ENCODE measurements at places on chromosomes 6 and 20.
A peak's percentile ranks its signal among the peaks of the same experiment; 100 is the strongest.

- H3K36me3 ChIP-seq = no peaks in the 10 kb centered on the region
- no peak for DNase-seq
- no peak overlapping the region for H3K4me3 ChIP-seq
- peaks cover 18% of the 10 kb centered on the region for H3K4me1 ChIP-seq
- H3K27me3 ChIP-seq = no peaks in the 10 kb centered on the region
Observed at GRCh38 chr6:14673201-14673600, 555.6 kb downstream of the CD83 start.

- H3K4me1 ChIP-seq = no peaks in the 10 kb centered on the region
- H3K27me3 ChIP-seq = no peaks in the 10 kb centered on the region
- H3K36me3 ChIP-seq = no peaks in the 10 kb centered on the region
- H3K4me3 ChIP-seq = no peak overlapping the region
- DNase-seq = no peak
Observed at GRCh38 chr6:11290027-11290426, 57.6 kb upstream of the NEDD9 start.

DNA sequence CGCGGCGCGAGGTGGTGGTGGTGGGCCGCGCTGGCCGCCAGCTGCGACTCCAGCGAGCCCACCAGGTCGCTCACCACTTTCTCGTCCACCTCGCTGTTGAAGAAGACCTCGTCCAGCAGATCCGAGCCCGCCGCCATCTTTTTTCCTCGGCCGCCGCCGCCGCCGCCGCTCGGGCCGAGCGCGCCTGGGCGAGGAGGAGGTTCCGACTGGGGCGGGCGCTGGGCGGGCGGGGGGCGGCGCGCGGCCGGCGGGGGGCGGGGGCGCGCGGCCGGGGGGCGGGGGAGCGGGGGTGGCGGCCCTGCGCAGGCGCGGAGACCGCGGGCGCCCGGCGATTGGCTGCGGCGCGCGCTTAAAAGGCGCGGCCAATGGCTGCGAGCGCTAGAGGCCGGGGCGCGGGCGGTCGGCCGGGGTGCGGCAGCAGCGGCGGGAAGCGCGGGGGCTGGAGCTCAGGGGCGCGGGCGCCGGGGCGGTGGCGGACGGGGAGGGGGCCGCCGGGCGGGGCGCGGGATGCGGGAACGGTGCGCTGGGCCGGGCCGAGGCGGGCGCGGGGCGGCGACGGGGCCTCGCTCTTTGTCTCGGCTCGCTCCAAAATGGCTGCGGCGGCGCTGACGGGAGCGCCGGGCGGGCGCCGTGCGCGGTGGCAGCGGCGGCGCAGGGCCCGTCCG, at the start of gene TAF4:
Gene TAF4, minus strand, starts transcription at position 208 of the 665 bp plus-strand sequence. Its CDS starts 71 bp downstream, at position 137.
- no peaks in the 10 kb centered on the region for H3K27me3 ChIP-seq
- peak within 1 kb of the TSS; percentile 97 for H3K27ac ChIP-seq
- no peak for DNase-seq
- peaks cover 25% of the 10 kb centered on the region for H3K4me1 ChIP-seq
- peak within 1 kb of the TSS; percentile 80 for H3K4me3 ChIP-seq

DNA sequence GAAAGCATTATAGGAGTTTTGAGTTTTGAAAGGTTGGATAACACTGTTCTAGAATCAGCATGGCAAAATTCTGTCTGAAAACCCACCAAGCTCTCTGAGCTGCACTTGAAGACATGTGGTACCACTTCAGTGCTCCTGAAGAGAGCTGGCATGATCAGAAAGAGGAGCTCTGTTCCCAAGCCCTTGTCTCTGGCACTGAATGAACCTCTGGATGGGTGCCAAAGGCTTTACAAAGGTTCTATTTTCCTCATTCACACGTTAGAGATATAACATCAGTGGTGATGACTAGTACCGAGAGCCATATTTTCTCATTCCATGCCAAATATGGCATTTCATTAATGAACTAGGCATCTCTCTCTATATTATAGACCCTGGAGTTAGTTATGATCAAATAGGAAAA, 301.8 kb upstream of the ID4 start:
- no peaks in the 10 kb centered on the region for H3K36me3 ChIP-seq
- DNase-seq = no peak
- H3K4me3 ChIP-seq = no peak overlapping the region
- H3K27ac ChIP-seq = no peak overlapping the region

- no peaks in the 10 kb centered on the region for H3K4me1 ChIP-seq
- DNase-seq = no peak
- H3K27me3 ChIP-seq = no peaks in the 10 kb centered on the region
Observed at GRCh38 chr6:53879608-53880007, 84.8 kb downstream of the LRRC1 start.

GRCh38 chr6:129105035-129105434, 222.1 kb downstream of the LAMA2 start:
- no peak for DNase-seq
- H3K36me3 ChIP-seq = no peaks in the 10 kb centered on the region
- H3K4me1 ChIP-seq = no peaks in the 10 kb centered on the region
- peak overlapping the region; percentile 19 for H3K27ac ChIP-seq
- no peak overlapping the region for H3K4me3 ChIP-seq
- H3K27me3 ChIP-seq = no peaks in the 10 kb centered on the region

GRCh38 chr20:18739751-18740166, 73.8 kb upstream of the SCP2D1 start:
- H3K36me3 ChIP-seq = no peaks in the 10 kb centered on the region
- peaks cover 8% of the 10 kb centered on the region for H3K4me1 ChIP-seq
- no peak overlapping the region for H3K4me3 ChIP-seq
- no peak for DNase-seq
- H3K27me3 ChIP-seq = no peaks in the 10 kb centered on the region
- H3K27ac ChIP-seq = peak overlapping the region; percentile 59

DNA sequence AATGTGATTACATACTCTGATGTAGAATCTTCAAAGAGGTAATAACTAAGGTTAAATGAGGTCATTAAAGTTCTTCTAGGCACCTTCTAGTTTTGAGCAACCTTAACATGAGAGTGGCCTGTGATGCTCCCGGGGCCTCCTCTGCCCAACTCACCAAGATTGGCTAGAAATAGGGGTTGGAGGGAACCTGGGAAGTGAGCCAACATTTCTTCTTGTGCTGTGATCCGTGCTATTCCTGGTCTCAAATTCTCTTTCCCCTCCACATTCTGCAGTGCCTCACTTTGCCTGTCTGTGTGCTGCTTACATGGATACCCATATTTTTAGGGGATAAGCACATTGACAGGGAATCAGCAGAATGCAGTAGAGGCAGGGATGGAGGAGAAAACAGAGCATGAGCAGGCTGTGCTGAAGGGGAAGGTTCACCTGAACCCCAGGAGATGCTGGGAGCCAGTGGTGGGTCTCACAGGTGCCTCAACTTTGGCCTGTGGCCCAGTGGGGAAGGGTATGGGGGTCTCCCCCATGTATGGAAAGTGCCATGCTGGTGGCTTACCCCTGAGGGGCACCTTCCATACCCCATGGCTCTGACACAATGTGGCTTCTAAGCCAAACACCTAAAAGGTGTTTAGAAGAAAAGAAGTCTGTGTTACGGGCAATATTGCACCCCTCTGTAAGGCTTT, 164.7 kb upstream of the CHD6 start:
- no peak for DNase-seq
- H3K4me3 ChIP-seq = no peak overlapping the region
- H3K36me3 ChIP-seq = no peaks in the 10 kb centered on the region
- H3K4me1 ChIP-seq = no peaks in the 10 kb centered on the region
- no peak overlapping the region for H3K27ac ChIP-seq

DNA sequence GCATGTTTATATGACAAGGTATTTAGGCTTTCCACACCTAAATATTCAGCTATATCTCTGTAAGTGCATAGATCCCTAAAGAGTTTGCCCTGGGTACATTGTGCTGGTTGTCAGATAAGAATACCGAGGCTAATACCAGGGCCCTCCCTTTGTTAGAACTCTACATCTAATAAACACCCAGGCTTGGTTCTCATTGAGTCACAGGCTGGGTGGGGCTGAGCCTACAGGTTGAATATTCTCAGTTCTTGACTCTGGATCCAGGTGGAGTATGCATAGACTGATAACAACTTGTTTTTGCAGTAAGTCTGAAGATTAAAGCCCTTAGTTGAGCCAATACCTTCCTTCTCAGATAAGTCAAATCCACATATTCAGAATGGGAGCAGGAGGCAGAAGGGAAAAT, 312.2 kb upstream of the FLRT3 start:
- H3K4me3 ChIP-seq = no peak overlapping the region
- no peaks in the 10 kb centered on the region for H3K36me3 ChIP-seq
- H3K27ac ChIP-seq = no peak overlapping the region
- H3K4me1 ChIP-seq = no peaks in the 10 kb centered on the region
- DNase-seq = no peak

GRCh38 chr6:82955841-82956240, 109.8 kb downstream of the UBE3D start:
- no peak for DNase-seq
- no peak overlapping the region for H3K4me3 ChIP-seq
- peaks cover 6% of the 10 kb centered on the region for H3K36me3 ChIP-seq
- H3K27me3 ChIP-seq = no peaks in the 10 kb centered on the region
- no peaks in the 10 kb centered on the region for H3K4me1 ChIP-seq

- H3K4me1 ChIP-seq = no peaks in the 10 kb centered on the region
- DNase-seq = no peak
- no peaks in the 10 kb centered on the region for H3K36me3 ChIP-seq
Observed at GRCh38 chr6:14371530-14371929, 254.0 kb downstream of the CD83 start.

DNA sequence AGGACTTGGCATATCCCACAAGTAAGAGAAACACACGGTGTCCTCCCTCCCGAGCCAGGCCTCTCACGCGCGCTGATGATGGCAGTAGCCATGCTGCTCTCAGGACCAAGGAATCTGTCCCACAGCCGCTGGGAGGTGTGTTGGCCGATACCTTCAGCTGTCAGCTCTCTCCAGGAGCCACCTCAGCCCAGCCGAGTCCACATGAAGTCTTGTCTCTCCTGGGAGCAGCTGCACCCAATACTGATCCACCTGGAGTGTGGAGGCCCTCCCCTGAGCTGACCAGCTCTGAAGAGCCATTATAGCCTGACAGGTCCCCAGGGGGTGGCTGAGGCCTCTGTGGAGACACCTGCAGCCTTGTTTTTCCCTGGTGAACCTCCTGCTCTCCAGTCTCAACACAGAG, 23.8 kb upstream of the NXT1 start:
- H3K36me3 ChIP-seq = no peaks in the 10 kb centered on the region
- no peak overlapping the region for H3K4me3 ChIP-seq
- no peaks in the 10 kb centered on the region for H3K4me1 ChIP-seq
- DNase-seq = no peak
- H3K27ac ChIP-seq = no peak overlapping the region

GRCh38 chr6:42393339-42393738, 58.4 kb downstream of the TRERF1 start:
- no peak overlapping the region for H3K4me3 ChIP-seq
- H3K4me1 ChIP-seq = no peaks in the 10 kb centered on the region
- no peak for DNase-seq
- H3K27ac ChIP-seq = no peak overlapping the region
- H3K27me3 ChIP-seq = no peaks in the 10 kb centered on the region

DNA sequence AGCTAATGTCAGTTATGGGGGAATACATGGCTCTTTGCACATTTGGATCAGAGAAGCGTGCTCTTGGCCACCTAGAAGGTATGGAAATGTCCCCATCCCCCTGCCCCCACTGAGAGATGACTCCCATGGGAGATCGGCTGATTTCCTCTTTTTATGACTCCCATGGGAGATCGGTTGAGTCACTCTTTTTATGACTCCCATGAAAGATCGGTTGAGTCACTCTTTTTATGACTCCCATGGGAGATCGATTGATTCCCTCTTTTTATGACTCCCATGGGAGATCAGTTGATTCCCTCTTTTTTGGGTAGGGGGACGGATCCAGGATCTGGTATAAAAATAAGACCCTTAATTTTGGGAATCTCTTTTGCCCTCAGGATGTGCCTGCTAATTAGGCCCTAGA, 10.3 kb upstream of the TAAR9 start:
- H3K36me3 ChIP-seq = no peaks in the 10 kb centered on the region
- H3K27ac ChIP-seq = no peak overlapping the region
- H3K4me3 ChIP-seq = no peak overlapping the region

GRCh38 chr20:44851545-44851944, 34.0 kb upstream of the YWHAB start:
- H3K36me3 ChIP-seq = no peaks in the 10 kb centered on the region
- H3K4me1 ChIP-seq = no peaks in the 10 kb centered on the region
- no peaks in the 10 kb centered on the region for H3K27me3 ChIP-seq
- DNase-seq = no peak

DNA sequence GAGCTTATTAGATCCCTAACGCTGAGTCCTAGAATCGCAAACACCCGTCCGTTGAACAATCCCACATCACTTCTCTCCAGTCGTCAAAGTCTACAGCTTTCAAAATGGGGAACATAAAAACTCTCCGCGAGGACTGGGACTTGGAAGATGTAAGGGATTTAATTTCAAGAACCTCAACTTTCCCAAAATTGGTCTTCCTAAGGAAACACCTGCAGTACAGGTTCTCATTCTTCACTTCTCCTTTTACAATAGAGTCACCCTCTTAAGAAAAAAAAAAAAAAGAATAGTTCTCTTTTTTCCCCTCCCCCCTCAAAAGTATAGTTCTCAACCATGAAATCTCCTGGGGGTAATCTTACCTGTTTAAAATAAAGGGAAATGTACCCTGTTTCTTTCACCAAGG, 6.6 kb upstream of the ZBTB22 start:
- H3K27me3 ChIP-seq = no peaks in the 10 kb centered on the region
- DNase-seq = no peak
- H3K36me3 ChIP-seq = peaks cover 25% of the 10 kb centered on the region
- no peak overlapping the region for H3K4me3 ChIP-seq
- peaks cover 46% of the 10 kb centered on the region for H3K4me1 ChIP-seq

GRCh38 chr6:123841067-123841896, 37.6 kb downstream of the NKAIN2 start:
- no peak overlapping the region for H3K27ac ChIP-seq
- H3K27me3 ChIP-seq = no peaks in the 10 kb centered on the region
- no peak for DNase-seq
- no peak overlapping the region for H3K4me3 ChIP-seq
- H3K4me1 ChIP-seq = no peaks in the 10 kb centered on the region

GRCh38 chr6:44100088-44100550, 27.1 kb downstream of the MRPL14 start:
- DNase-seq = no peak
- H3K36me3 ChIP-seq = peaks cover 4% of the 10 kb centered on the region
- H3K4me1 ChIP-seq = no peaks in the 10 kb centered on the region

DNA sequence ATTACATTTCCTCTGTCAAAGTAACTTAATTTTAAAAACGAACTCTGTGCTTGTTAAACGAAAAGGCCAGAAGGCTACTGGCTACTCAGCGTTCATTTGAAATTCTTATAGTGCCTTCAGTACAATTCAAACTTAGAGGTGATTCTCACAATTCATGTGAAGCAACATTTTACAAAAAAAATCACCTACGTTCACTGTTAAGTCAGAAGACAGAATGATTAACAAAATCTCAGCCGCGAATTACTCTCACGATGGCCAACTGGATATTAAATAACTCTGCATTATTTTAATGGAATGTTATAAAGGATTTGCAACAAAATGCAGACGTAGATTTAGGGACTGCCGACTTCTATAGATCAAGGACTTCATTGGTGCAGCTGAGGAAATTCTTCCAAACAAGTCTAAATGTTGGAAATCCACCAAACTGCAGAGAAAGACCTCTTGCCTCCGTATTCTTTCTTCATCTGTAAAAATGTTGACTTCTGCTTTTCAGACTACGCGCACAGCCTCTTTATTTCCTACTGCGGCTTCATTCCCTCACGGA, 1.6 kb upstream of the QKI start:
- H3K36me3 ChIP-seq = no peaks in the 10 kb centered on the region
- peak overlapping the region; percentile 96 for H3K4me3 ChIP-seq
- DNase-seq = no peak
- no peaks in the 10 kb centered on the region for H3K27me3 ChIP-seq
- peak overlapping the region; percentile 100 for H3K27ac ChIP-seq
- H3K4me1 ChIP-seq = no peaks in the 10 kb centered on the region

- DNase-seq = no peak
- no peak overlapping the region for H3K4me3 ChIP-seq
- no peaks in the 10 kb centered on the region for H3K27me3 ChIP-seq
Observed at GRCh38 chr6:5809450-5809849, 197.3 kb downstream of the NRN1 start.

Measured in esophagus squamous epithelium (tissue), 5 donors.